ENCODE measurements at places on chromosomes 5 and 9. TPM values are rescaled to one million over a fixed set of nuclear protein-coding genes. Genes with fewer than 3 reads are reported as not detected.

NME5 gene
- not detected for total RNA-seq

ZMAT2 gene
- total RNA-seq: 47.0 TPM

DNA sequence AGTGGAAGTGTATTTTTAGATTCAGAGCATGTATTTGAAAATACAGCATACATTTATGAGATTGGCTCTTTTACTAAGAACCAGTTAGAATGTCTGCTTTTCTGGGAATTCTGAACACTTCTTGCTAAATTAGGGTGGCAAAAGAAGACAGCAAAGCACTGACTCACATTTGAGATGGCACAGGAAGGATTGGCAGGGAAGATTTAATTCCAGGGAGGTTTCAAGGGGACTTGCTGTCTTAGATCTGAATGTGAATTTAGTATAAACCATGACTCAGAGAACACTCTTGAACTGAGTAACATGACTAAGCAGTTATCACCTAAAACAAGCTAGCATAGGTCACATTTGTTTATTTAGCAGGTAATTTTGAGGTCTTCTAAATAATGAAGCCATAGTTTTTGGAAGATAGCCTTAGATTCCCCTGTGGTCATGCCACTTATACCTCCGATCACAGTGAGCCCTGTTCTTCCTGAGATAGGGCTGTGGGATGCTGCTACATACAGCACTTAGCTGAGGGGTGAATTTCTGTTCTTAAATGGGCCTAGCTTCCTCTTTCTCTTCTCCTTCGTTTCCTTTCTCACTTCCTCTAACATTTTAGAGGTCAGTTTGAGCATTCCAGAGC is 173.8 kb downstream of the PCSK1 start:
- no peak for DNase-seq

ACOT12 gene
- not detected for total RNA-seq

CDC25C gene
- 0.48 TPM for total RNA-seq

GRCh38 chr9:14303521-14303920 is 10.4 kb downstream of the NFIB start:
- DNase-seq: no peak

HSD17B3 gene
- 0.80 TPM for total RNA-seq

HMMR gene
- 0.63 TPM for total RNA-seq

DNA sequence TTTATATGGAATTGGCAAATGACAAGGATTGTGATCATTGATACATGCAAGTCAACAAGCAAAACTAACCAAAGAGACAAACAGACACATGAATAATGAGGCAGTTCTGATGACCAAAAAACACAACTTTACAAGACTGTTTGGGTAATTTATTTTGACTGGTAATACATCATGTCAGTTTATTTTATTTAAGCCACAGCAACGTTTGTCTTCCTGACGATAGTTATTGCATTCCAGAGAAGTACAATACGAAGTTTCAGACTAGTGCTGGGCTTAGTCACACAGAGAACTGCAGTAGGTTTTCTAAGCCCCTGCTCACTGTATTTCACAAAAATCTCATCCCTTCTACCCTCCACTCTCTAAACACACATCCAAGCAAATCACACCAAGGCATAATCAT is 514.2 kb downstream of the RAB3C start:
- DNase-seq: no peak

DNA sequence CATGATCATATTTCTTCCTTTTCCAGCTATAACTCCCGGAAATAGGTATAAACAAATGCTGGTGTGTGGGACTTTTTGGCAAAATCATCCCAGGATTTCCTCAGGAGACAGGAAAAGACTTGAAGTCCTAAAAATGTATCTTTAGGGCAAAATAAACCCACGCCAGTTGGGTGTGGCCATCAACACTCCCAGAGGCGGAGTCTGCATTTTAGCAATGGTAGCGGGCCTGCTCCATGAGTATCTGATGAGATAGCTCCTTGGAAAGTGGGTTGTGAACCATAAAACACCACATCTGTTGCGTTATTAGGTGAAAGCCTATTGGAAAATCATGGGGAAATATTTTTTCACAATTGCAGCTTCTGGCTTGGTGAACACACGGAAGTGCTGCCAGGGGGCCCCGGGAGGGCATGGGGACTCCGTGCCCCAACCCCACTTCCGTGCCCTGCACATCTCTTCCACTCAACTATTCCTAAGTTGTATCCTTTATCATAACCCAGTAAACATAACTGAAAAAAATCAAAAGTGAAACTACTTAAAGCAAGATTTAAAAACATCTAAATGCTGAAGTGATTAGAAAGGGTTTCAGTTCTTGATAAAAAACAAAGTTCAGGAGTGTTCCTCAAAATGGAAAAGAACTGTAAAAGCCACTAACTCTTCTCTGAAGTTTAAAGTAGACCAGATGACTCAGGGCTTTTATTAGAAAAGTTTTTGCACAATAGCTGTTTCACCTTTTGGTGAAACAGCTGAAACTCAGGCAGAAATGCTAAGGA is 111.2 kb downstream of the LRRC70 start:
- no peak for DNase-seq

- DNase-seq: peak; percentile 51
Observed at GRCh38 chr5:139671096-139671841, 23.1 kb downstream of the CXXC5 start.

COL15A1 gene
- total RNA-seq: 0.82 TPM

FAM153A gene
- 3.5 TPM for total RNA-seq

DNA sequence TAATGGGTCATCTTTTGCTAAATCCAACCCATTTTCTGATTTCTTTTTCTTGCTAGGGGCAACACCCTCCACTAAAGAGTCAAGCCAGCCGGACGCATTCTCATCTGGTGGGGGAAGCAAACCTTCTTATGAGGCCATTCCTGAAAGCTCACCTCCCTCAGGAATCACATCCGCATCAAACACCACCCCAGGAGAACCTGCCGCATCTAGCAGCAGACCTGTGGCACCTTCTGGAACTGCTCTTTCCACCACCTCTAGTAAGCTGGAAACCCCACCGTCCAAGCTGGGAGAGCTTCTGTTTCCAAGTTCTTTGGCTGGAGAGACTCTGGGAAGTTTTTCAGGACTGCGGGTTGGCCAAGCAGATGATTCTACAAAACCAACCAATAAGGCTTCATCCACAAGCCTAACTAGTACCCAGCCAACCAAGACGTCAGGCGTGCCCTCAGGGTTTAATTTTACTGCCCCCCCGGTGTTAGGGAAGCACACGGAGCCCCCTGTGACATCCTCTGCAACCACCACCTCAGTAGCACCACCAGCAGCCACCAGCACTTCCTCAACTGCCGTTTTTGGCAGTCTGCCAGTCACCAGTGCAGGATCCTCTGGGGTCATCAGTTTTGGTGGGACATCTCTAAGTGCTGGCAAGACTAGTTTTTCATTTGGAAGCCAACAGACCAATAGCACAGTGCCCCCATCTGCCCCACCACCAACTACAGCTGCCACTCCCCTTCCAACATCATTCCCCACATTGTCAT is 72.0 kb downstream of the NUP214 start:
- no peak for DNase-seq

GRCh38 chr9:121684381-121685145 is 33.1 kb downstream of the DAB2IP start:
- no peak for DNase-seq

DNA sequence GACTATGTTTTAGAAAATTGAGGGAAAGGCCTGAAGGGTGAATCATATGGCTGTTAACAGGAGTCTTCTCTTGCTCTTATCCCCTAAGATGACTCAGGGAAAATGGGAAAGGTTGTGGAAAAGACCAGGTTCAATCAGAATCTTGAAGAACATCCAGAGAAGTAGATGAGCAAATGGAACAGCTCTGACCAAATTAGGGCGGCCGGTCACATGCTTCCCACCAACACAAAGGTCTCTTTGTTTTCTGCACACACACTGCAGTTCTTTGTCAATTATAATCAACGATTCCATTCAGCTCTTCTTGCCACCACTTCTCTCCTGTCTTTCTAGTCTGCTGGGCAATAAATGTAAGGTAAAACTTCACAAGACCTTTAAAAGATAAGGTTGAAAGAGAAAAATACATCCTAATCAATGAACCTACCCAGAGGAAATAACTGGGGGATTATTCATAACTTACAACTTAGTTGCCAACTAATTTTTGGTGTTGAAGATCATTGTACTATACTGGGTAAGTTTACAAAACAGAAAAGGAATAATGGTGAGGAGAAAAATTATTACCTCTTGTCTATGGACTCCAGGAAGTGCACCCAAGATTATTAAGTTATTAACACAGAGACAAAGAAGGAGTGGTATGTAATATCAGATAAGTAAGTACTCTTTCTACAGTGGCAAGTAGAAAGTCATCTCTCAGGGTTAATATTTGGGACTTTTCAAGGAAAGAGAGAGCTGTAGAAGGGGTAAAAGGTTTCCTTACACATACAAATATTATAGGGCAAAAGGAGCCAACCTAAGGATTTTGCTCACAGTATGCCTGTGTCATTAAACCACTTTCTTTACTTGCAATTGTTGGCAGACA is 441.9 kb upstream of the PIK3R1 start:
- DNase-seq: no peak

DNA sequence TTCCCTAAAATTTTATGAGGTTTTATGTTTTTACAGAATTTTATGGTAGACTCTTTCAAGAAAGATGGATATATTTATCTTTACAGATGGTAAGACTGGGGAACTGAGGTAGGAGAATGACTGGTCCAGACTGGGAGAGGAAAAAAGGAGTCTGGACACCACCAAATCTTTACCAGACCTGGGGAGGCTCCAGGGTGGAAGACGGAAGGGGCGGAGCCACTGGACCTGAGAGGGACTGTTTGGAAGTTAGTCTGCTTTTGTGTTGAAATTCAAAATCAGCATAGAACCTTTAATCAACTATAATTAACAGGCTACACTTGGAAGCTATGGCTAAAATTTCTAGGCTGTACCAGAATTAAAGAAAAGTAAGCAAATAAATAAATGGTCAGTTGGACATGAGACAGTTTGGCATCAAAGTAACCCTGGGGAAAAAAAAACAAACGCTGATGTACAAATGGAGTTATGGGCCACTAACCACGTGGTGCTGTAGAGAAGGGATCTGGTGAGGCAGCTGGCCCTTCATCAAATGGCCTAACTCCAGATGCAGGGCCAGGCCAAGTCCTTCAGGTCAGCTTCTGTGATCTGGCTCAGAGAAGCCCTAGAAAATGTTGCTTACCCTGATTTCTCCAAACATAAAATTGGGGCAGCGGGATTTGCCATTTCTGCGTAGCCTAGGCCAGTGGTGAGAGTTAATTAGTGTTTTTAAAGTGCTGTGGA is 155.1 kb downstream of the ARSB start:
- no peak for DNase-seq

GBGT1 gene
- 2.2 TPM for total RNA-seq

- DNase-seq: no peak
Observed at GRCh38 chr5:56279979-56280378, 46.8 kb upstream of the ANKRD55 start.

- no peak for DNase-seq
Observed at GRCh38 chr5:41738710-41739354, 131.4 kb downstream of the OXCT1 start.

- DNase-seq: no peak
Observed at GRCh38 chr5:146475906-146476305, 28.8 kb downstream of the TCERG1 start.

DNA sequence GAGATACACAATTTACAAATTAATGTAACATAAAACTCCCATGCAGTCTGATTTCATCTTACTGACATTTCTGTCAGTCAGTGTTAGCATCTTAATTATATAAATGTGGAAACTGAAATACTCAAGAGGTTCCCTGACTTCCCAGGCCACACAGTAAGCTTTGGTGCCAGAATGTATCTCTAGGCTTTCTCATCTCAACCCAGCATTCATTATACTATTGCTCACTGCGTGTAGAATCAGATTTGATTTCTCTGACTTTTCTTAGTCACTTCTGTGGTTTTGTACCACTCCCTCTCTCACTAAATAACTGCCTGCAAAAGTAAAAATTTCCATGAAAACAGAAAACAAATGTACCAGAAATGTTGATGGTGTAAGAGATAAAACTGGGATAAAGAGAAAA is 31.7 kb upstream of the CDKN2B start:
- DNase-seq: no peak

DNA sequence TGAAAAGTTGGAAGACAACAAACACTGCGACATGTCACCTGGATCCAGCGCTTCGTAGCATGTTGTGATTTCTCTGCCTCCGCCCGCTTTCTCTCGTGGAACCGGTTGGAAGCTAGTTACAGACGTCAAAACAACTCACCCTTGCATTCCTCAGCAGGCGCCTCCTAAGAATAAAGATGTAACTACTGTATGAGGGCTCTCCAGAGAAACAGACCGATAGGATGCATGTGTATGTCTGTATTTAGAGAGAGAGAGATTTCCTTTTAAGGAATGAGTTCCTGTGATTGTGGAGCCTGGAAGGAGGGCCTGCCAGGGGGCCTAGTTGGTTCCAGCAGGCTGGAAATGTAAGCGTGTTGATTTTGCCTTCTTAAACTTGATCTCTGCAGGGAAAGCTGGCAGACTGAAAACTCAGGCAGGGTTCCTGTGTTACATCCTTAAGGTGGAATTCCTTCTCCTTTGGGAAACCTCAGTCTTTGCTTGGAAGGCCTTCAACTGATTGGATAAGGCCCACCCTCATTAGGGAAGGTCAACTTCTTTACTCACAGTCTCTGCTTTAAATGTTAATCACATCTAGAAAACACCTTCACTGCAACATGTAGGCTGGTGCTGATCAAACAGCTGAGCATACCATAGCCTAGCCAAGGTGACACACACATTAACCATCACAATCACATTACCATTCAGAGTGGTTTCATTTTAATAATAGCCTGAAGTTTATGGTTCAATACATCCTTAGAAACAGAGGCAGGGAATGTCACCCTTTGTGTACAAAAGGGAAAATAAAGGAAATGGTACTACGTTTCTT is 163.8 kb downstream of the SYK start:
- DNase-seq: no peak

PGGT1B gene
- total RNA-seq: 46.1 TPM

GRCh38 chr9:88777498-88778312 is 213.6 kb upstream of the S1PR3 start:
- no peak for DNase-seq

DNA sequence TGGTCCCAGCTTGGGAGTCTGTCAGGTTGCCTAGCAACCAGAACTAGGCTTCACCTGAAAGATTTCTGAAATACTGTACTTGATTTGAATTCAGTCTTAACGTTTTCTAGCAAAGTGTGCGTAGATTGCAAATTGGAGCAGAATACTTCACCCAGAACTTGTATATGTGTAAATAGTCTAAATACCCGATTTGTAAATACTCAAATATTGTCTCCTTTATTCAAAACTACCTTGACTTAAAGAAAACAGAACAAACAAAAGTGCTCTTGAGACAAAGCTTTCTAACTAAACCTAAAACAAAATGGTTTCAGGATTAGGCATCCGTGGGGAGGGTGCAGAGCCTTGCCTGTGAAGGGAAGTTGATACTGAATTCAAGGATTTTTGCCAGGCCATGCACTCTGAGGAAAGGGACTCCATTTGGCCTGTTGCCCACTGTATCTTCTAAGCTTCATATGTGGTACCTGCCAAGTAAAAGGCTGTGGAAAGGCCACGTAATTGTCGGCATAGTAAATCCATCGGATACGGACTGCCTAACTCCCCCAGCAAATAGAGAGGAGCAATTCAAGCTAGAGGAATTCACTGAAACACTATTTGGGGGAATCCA is 744 bp upstream of the HMGCS1 start:
- DNase-seq: peak; percentile 19

QRFP gene
- not detected for total RNA-seq

Data from natural killer cell (primary cell).